ENCODE measurements at places on chromosomes 2 and 18.

GRCh38 chr2:44205169-44205568, 36.5 kb downstream of the PPM1B start:
- no peak for DNase-seq

DNA sequence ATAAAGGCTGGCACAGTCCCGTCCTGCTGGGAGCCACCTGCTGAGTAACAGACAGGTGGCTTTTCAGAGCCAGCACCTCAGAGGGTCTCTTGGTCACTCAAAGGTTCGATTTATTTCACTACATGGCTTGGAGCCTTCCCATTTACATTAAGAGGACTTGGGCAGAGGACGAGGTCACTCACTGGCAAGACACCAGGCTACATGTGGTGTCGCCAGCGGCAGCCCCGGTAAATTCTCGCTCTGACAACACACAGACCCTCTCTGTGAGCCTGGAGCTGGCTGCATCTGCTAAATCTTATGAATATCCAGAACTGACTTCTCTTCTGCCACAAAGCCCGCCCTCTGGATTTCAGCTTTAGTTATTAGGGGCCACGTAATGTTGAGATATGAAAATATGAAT, 254.7 kb downstream of the VAPA start:
- DNase-seq: no peak

GRCh38 chr2:207165121-207166038, at the start of gene KLF7:
TSS of gene KLF7 (minus strand) at chr2:207165948. CDS start at chr2:207165568, 380 bp downstream.
- DNase-seq: no peak

DNA sequence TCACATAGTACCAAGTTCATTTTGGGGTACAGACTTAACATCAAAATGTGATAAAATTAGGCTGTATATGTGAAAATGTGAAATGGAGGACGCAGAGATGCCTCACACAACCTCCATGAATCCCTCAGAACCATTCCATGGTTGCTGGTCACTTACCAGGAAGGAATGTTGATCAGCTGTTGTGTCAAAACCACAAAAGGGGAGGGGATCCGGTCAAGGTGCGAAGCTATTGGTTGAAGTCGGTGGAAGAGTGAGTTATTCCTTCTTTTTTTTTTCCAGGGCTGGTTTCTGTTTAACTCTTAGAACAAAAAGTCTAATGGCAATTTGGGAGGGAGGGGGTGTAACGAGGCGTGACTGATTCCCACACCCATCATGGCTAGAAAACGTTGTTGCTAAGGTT, 32.3 kb upstream of the REG3A start:
- DNase-seq: no peak

DNA sequence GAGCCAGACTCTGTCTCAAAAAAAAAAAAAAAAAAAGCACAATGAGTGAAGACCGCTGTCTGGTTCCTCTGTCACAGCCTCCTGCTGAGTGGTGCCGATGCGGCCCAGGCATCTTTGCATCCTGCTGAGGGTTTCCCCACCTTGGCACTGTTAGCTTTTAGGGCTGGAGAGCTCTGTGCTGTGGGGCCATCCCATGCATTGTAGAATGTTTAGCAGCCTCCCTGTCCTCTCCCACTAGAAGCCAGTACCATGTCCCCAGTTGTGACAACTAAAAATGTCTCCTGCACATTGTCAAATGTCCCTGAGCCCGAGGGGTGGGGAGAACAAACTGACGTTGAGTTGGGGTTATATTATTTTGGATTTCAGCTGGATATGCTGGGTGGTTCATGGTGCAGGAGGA, 7.9 kb upstream of the COLEC11 start:
- DNase-seq: no peak

DNA sequence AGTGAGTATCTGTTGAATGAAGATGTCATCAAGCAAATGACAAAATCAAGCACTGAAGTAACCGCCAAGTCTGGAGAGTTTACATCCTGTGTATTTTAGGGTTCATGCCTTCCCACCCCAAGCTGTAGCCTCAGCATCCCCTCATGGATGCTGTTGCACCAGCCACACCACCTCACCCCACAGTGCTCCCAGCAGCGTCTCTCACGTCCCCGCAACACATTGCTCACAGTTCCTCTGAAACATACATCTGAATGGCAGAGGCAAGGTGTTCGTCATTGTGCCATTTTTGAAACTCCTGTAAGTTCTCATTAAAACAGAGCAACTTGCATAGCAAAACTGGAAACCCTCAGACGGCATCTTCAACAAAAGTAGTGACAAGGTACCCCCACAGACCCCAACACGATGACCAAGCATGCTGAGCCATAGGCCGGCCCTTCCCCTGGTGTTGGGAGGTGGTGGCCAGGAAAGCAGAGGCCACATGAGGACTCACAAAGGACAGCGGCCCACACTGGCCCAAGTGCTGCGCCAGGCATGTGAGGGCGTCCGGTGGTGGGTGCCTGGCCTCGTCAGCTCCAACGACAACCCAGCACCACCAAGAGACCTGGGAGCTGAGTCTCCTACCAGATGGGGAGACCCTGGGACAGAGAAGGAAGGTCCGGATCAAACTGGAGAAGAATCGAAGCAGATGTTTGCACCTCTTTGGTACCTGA, 456.5 kb downstream of the EIPR1 start:
- DNase-seq: no peak

DNA sequence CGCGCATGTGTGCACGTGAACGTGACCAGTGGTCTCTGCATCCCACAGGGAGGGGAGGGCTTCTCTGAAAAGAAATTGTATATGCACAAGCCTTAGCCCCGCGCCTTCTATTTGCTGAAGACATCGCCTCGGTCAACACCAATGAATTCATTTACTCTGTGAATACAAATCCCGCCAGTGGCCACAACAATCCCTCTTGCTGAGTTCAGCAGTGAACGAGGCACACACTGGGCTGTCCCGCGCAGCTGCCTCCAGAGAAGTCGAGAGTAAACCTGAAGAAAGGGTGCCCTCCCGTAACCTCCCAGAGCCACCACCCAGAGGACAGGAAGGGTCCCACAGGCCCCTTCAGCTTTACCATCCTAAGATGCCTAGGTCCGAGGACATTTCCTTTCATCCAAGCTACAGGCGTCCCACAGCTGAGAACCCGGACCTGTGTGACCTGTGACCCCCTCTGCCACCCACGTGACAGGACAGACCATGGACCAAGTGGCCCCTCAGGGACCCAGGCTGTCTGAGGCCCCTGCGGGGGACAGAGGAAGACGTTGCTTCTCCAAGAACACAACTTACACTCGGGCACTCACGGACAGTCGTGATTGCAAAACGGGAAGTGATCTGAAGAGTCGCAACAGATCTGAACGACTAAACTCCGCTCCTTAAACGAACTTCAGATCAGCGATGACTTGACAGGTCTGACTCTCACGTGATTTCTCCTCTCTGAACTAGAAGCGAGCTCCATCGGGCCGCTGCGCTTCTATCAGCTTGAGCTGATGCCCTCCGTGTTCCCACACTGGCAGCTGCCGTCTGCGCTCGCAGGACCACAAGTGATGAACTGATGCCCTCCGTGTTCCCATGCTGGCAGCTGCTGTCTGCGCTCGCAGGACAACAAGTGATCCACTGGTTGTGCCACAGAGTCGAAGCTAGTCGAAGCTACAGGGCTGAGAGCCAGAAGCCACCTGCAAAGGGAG, 92.7 kb downstream of the ZNF516 start:
- no peak for DNase-seq

DNA sequence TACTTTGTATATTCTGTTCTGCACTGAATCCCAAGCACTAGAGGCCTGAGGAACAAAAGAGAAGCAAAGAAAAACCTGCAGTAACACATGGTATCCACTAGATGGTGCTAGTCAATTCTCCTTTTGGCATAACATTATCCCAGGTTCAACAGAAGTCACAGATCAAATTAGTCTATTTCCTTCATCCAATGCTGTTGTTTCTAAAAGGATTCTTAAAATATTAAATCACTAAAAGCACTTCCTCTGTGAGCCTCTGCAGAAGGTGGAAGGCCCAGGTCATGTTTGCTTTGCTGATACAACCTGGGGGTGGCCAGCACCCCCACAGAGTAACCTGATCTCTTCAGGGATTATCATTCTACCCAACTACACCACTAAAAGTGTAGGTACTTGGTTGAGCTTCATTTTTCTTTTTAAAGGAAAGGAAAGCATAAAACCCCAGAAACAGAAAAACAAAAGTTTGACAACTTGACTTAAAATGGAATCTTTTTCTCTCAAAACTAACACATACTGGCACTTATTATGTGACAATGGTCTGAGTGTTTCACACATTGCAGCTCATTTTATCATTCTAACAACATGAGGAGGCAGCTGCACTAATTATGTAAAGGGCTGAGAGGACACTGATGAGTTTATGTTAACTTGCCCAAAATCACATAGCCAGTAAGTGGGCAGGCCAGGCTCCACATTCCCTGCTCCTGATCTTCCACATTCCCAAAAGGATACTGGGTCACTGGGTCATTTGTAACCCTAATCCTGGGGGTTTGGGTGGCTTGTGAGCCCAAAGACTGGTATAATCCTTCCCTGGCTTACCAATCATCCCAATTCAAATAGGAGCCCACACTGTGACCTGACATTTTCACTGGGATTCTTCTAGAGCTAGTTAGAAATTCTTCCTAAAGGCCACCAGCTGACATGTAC, 66.8 kb upstream of the DNER start:
- no peak for DNase-seq

GRCh38 chr2:28577791-28578680, 82.2 kb downstream of the PLB1 start:
- no peak for DNase-seq

DNA sequence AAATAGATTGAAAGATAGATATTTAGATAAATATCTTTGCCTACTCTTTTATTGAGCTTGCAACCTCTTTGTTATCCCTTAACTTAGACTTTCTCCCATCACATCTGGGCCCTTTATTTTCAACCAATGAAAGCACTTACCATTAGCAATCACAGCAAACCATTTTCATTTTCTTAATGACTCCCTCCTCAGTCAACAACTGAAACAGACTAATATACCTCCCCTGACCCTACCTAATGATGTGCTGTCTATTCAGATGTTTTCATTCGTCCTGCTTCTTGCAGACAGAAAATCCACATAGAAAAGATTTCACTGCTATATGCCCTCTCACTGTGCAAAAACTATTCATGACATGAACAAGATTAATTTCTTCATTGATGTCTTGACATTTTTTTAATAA, 154.4 kb downstream of the VWC2L start:
- no peak for DNase-seq

DNA sequence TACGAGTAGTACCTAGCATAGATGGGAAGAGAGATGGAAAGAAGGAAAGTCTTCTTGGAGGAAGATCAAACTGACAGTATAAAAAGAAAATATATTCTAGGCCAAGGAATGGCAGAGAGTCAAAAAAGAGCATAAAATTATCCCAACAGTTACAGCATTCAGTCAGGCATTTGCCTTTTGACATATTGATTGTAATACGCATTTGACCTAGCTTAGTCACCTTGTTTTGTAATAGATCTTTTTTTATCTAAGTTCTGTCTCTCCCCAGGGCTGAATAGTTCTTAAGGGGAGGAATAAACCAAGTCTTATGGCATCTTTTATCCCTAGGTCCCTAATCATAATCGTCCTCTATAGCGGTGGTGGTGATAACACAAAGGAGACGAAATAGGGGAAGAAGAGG, 657.3 kb upstream of the PIK3C3 start:
- no peak for DNase-seq

DNA sequence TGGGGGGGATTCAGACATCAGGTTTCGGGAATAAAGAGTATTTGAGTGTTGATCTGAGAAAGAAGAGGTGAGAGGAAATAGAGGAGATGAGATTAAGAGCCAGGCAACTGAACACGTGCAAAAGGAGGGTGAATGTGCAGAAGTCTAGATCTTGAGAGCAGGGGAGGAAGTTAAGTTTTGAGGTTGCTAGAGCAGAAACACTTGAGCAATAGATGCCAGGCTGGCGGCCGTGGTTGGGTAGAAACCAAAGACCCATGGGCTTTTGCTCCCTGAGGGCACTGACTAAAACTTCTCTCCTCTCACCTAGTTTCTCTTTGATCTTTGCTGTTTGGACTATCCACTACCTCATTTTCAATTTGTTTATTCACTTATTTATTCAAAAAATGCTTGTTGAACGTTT, 116.0 kb downstream of the CDC42EP3 start:
- DNase-seq: no peak

DNA sequence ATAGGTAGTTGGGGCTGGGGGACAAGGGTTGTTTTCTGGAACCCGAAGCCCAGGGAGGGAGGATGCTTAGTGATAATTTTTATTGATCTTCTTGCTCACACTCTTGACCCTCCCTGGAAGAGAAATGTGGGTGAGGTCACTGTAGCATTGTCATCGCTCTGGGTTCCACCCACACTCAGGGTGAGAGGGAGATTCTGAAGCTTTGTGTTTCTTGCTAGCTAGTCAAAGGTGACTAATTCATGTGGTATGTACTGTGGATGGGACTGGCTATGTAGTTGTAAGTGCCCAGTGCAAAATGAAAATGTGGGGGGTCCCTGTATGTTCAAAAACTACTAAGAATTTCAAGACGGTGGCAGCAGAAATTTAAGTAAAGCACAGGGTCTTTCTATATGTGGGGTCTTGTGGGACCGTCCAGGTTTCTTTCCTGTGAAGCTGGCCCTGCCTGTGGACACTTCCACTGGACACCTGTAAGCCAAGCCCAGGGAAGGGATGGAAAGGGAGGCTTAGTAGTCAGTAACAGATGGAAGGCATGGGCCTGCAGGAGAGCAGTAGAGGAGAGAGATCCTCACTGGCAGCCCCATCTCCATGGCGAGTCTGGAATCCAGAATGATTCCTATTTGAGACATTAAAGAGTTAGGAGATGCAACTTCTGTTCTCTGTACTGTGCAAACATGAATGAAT, 35.0 kb downstream of the TSN start:
- no peak for DNase-seq

GRCh38 chr2:223486751-223487150, 115.4 kb downstream of the SCG2 start:
- no peak for DNase-seq

- no peak for DNase-seq
Measured at GRCh38 chr2:63345285-63345633, 243.0 kb downstream of the WDPCP start.

- no peak for DNase-seq
Measured at GRCh38 chr2:200810252-200810997, 1.3 kb upstream of the BZW1 start.

DNA sequence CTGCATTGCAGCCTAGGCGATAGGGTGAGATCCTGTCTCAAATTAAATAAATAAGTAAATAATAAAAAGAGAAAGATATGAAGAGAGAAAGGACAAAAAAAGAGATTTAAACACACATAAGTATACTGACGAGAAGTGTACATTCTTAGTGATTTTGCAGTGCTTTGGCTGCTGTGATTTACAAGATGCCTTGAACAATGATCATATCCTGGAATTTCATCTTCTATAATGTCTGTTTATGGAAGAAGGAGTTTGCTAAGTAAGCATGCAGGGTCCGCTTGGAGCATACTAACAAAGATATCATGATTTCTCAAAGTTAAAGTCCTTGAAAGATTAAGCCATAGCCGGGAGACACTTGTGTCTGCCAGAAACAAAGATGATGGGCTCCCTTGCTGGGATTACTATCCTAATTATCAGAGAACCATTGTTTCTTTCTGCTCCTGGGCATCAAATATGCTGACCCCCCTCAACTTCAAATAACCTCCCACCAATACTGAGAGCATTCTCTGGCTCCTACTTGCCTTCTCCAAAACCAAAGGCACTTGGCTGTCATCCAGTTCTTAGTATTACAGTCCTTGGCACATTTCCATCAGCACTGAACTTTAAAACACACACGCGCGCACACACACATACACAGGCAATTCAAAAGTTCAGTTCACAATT, 47.5 kb upstream of the STAM2 start:
- DNase-seq: no peak

- no peak for DNase-seq
Measured at GRCh38 chr2:209790066-209790728, 18.6 kb downstream of the UNC80 start.

- DNase-seq: no peak
Measured at GRCh38 chr2:148209603-148210002, 188.7 kb downstream of the MBD5 start.

GRCh38 chr2:6031200-6031867, 339.1 kb downstream of the SOX11 start:
- DNase-seq: no peak

All from stimulated activated CD8-positive, alpha-beta memory T cell treated with anti-CD3 and anti-CD28 coated beads, Interleukin-4, amount 100 ng/mL, for 1 hour (primary cell).